Activated T-helper 2 cell treated with anti-CD3 and anti-CD28 coated beads, Interferon-gamma antibody, Interleukin-2, Interleukin-4, amounts not matched to agents 10 μg/mL and 5 μg/mL and 100 μg/mL, durations not matched to agents 14 hours and 24 hours and 36 hours (primary cell): ENCODE measurements at places on chromosomes 7 and 10.

GRCh38 chr10:13521026-13521425, 7.8 kb downstream of the BEND7 start:
- no peak for DNase-seq

DNA sequence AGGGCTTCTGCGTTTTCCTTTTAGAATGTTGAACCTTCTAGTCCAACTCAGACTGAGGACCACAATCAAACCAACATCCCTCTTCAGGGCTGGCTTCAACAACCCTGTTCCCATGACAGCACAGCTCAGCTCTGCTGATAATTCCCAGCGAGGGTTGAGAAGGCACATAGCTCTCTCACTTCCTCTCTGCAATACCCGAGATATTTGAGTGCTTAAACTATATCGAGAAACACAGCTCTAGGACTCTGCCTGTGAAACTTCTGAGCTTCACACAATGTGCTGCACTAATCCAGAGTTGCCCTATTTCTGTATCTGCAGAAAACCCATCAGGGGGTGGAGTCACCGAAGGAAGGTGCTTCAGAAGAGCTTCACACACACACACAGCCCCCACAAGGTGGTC, 1.6 kb upstream of the ADARB2 start:
- DNase-seq = no peak

GRCh38 chr7:42208572-42208971, 28.4 kb downstream of the GLI3 start:
- no peak for DNase-seq

GRCh38 chr10:116683821-116684220, 58.5 kb downstream of the HSPA12A start:
- DNase-seq = no peak

- DNase-seq = no peak
Measured at GRCh38 chr7:116113310-116113709, 82.7 kb upstream of the TFEC start.

GRCh38 chr10:96512524-96513304, 1.0 kb downstream of the TLL2 start:
- no peak for DNase-seq

DNA sequence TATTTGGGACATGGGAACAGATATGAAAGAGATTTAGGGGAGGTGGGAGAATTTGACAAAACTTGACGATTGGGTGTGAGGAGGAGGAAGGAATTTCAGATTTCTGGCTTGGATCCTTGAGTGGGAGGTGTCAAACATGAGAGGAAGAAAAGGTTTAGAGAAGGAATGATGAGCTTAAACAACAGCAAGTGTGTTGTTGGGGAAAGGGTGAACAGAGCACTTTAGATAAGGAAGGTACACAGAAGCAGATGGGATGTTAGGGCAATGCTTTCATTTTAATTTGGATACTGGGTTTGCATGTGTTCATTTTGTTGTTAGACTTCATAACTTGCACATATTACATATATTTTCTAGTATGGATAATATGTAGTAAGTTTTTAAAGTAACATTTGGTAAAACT, 23.2 kb downstream of the REEP3 start:
- no peak for DNase-seq
